ENCODE measurements at places on chromosomes 2 and 18. TPM values are rescaled to one million over a fixed set of nuclear protein-coding genes. Genes with fewer than 3 reads are reported as not detected.

GRCh38 chr18:10525371-10525691 lies 496 bp upstream of the NAPG start:
- H3K4me3 ChIP-seq, result peak overlapping the region; percentile 98
- H3K27ac ChIP-seq, result peak overlapping the region; percentile 76
- no peaks in the 10 kb centered on the region for H3K27me3 ChIP-seq
- no peak for DNase-seq
- H3K4me1 ChIP-seq, result peaks cover 24% of the 10 kb centered on the region
- no peaks in the 10 kb centered on the region for H3K36me3 ChIP-seq

DNA sequence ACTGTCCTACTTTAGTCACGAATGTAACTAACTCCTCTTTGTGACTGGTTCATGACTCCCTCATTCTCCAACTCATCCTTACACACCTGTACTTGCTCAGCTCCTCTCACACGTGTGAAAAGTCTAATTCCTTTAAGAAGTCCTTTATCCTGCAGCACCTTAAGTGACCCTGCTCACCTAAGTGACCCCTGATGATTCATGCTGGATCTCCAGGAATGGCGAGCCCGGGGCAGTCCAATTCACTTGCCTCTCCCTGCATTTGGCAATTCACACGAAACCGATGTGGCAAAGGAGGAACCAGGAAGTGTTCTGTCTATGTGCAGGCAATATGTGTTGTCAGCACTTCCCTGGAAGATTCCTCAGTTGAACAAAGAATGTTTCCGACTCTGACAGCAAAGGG lies 189.8 kb upstream of the NABP1 start:
- H3K4me1 ChIP-seq, result no peaks in the 10 kb centered on the region
- H3K27ac ChIP-seq, result no peak overlapping the region
- no peaks in the 10 kb centered on the region for H3K27me3 ChIP-seq
- no peaks in the 10 kb centered on the region for H3K36me3 ChIP-seq

DNA sequence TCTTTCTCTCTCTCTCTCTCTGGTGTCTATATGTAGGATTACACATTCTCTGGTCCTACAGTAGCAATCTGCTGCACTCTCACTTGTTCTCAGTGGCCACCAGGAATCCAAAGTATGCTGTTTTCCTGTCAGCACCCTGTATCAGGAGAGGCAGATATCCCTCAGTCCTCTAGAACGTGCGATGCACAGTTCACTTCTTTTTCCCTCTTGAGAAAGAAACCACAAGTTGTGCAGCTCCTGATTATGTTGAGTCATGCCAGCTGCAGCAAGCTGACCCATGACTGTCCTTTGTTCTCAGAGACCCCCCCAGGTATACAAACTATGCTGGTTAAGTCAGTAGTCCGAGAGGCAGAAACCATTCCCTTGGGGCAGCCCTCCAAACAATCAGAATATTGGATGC lies 54.6 kb downstream of the LANCL1 start:
- H3K27ac ChIP-seq, result no peak overlapping the region
- H3K4me3 ChIP-seq, result no peak overlapping the region
- H3K27me3 ChIP-seq, result no peaks in the 10 kb centered on the region
- no peak for DNase-seq

GRCh38 chr2:201798252-201798913 lies 8.0 kb upstream of the CDK15 start:
- H3K4me3 ChIP-seq, result peak overlapping the region; percentile 10
- no peaks in the 10 kb centered on the region for H3K36me3 ChIP-seq
- peaks cover 28% of the 10 kb centered on the region for H3K4me1 ChIP-seq
- no peaks in the 10 kb centered on the region for H3K27me3 ChIP-seq
- peak overlapping the region; percentile 82 for H3K27ac ChIP-seq
- DNase-seq, result peak; percentile 89

- no peaks in the 10 kb centered on the region for H3K4me1 ChIP-seq
- no peak overlapping the region for H3K4me3 ChIP-seq
- no peak for DNase-seq
These were observed 97.9 kb upstream of the ZNF516 start for GRCh38 chr18:76592981-76593381.

GRCh38 chr2:133777574-133777960 lies 209.3 kb upstream of the NCKAP5 start:
- no peak overlapping the region for H3K27ac ChIP-seq
- no peak overlapping the region for H3K4me3 ChIP-seq
- no peaks in the 10 kb centered on the region for H3K4me1 ChIP-seq
- no peaks in the 10 kb centered on the region for H3K36me3 ChIP-seq

- DNase-seq, result peak; percentile 29
- H3K4me3 ChIP-seq, result no peak overlapping the region
- H3K4me1 ChIP-seq, result no peaks in the 10 kb centered on the region
- no peak overlapping the region for H3K27ac ChIP-seq
- 0 out of 2 replicates have a peak, but pooled peaks cover 6% of the 10 kb centered on the region for H3K27me3 ChIP-seq
These were observed 63.7 kb upstream of the OTOF start for GRCh38 chr2:26541401-26542193.

DNA sequence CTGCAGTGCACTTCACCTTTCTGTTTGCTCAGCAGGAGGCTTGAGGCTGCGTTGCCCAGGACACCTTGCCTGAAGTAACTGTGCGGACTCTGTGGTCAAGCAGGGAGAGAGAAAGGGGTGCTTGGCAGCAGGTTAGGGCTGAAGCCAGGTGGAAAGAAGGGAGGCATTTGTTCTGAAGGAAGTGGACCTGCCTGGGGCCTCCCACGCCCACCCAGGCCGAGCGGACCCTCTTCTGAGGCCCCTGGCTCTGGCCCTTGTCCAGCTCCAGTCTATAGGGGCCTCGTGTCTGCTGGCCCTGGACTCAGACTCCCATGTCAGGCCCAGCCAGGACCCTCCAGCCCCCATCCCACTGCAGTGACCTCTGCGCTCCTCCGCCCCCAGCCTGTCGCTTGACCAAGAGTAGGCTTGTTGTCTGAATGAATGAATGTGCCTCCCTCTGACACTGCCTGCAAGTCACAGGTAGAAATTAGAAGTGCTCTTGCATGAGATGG lies 2.5 kb downstream of the SNED1 start:
- no peaks in the 10 kb centered on the region for H3K36me3 ChIP-seq
- no peak for DNase-seq
- H3K27me3 ChIP-seq, result peaks cover 19% of the 10 kb centered on the region
- 0 out of 2 replicates have a peak, but pooled peaks cover 4% of the 10 kb centered on the region for H3K4me1 ChIP-seq

GRCh38 chr18:36934884-36935283 lies 106.0 kb downstream of the KIAA1328 start:
- H3K4me3 ChIP-seq, result no peak overlapping the region
- H3K27me3 ChIP-seq, result no peaks in the 10 kb centered on the region
- no peak overlapping the region for H3K27ac ChIP-seq
- H3K4me1 ChIP-seq, result no peaks in the 10 kb centered on the region

- no peak for DNase-seq
- H3K4me1 ChIP-seq, result no peaks in the 10 kb centered on the region
- H3K36me3 ChIP-seq, result no peaks in the 10 kb centered on the region
- no peak overlapping the region for H3K27ac ChIP-seq
These were observed 263.2 kb downstream of the IRS1 start for GRCh38 chr2:226536410-226536809.

- H3K36me3 ChIP-seq, result 0 out of 2 replicates have a peak, but pooled peaks cover 11% of the 10 kb centered on the region
- no peaks in the 10 kb centered on the region for H3K27me3 ChIP-seq
- H3K4me3 ChIP-seq, result no peak overlapping the region
- H3K4me1 ChIP-seq, result no peaks in the 10 kb centered on the region
- DNase-seq, result no peak
These were observed 295.7 kb downstream of the AGAP1 start for GRCh38 chr2:235789552-235789951.

GRCh38 chr2:235244255-235245220 lies 249.3 kb upstream of the AGAP1 start:
- H3K27ac ChIP-seq, result no peak overlapping the region
- no peak overlapping the region for H3K4me3 ChIP-seq
- H3K4me1 ChIP-seq, result no peaks in the 10 kb centered on the region
- no peak for DNase-seq
- no peaks in the 10 kb centered on the region for H3K27me3 ChIP-seq

SERPINB13 gene
- total RNA-seq, result not detected

IKZF2 gene
- total RNA-seq, result 22.2 TPM

MAP2 gene
- 71.1 TPM for total RNA-seq

BOLL gene
- total RNA-seq, result not detected

AMER3 gene
- total RNA-seq, result not detected

LRATD1 gene
- 3.8 TPM for total RNA-seq

MOGAT1 gene
- 0.35 TPM for total RNA-seq

Measured in PC-9 (cell line).